ENCODE measurements at places on chromosomes 4 and X. TPM values are rescaled to one million over a fixed set of nuclear protein-coding genes. Genes with fewer than 3 reads are reported as not detected.

Gene SMIM10
- total RNA-seq, result 5.5 TPM

Gene GLOD5
- not detected for total RNA-seq

Gene CT45A10
- total RNA-seq, result not detected

Gene MAGEB2
- not detected for total RNA-seq

Gene KIF4A
- total RNA-seq, result 26.8 TPM

Gene NPY5R
- 0.12 TPM for total RNA-seq

Gene PASD1
- total RNA-seq, result not detected

Gene ANKRD37
- total RNA-seq, result 1.0 TPM

Gene GRPR
- total RNA-seq, result 0.29 TPM

Gene SSX4
- total RNA-seq, result not detected

Gene CABS1
- not detected for total RNA-seq

Gene PPM1K
- total RNA-seq, result 7.1 TPM

Gene NSUN7
- 4.6 TPM for total RNA-seq

Gene XKRX
- total RNA-seq, result not detected

Gene C4orf17
- not detected for total RNA-seq

Gene IRS4
- total RNA-seq, result not detected

Gene RNF212
- 3.5 TPM for total RNA-seq

Gene ATP2B3
- not detected for total RNA-seq

Gene TBC1D8B
- 1.2 TPM for total RNA-seq

Gene PPP1R2C
- not detected for total RNA-seq

Gene MAGED1
- total RNA-seq, result 114 TPM

Gene BRS3
- total RNA-seq, result not detected
